Anterior cingulate cortex (tissue), 58 donors: ENCODE measurements at places on chromosomes 6 and 20.

- DNase-seq = no peak
Measured at GRCh38 chr6:35629876-35630378, 58.8 kb downstream of the FKBP5 start.

DNA sequence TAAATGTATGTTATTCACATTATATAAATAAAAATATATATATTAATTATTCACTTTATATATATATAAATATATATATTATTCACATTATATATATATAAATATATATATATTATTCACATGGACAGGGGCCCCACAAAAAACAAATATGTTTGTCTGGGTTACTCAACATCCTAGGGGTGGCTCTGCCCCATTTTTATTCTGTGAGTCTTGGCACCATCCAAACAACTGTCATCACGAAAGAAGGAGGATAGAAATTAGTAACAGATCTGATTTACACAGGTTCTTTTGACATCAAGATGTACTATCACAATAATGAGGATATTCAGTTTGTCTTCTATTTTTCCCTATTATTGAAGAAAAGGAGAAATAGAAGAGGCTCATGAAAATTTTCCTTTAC lies 187.3 kb downstream of the GPX5 start:
- no peak for DNase-seq

- DNase-seq = no peak
Measured at GRCh38 chr20:57907131-57908000, 197.6 kb upstream of the PMEPA1 start.

DNA sequence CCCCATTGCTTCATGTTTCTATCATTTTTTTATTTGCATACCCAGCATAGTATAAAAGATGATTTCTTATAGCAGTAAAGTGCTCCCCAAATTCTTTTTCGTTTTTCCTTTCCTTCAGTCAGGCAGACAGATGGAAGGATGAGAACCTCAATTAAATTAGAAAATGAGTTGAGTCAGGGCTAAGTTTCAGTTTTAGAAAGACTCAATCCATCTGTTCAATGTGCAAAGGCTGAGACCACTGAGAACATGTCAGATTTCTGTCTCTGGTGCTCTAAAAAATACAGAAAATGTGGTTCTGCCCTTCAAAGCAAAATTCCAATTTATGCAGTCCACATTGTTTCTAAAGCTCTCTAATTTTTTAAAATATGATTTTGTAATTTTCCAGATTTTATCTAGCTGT lies 257.6 kb upstream of the HS3ST5 start:
- no peak for DNase-seq

DNA sequence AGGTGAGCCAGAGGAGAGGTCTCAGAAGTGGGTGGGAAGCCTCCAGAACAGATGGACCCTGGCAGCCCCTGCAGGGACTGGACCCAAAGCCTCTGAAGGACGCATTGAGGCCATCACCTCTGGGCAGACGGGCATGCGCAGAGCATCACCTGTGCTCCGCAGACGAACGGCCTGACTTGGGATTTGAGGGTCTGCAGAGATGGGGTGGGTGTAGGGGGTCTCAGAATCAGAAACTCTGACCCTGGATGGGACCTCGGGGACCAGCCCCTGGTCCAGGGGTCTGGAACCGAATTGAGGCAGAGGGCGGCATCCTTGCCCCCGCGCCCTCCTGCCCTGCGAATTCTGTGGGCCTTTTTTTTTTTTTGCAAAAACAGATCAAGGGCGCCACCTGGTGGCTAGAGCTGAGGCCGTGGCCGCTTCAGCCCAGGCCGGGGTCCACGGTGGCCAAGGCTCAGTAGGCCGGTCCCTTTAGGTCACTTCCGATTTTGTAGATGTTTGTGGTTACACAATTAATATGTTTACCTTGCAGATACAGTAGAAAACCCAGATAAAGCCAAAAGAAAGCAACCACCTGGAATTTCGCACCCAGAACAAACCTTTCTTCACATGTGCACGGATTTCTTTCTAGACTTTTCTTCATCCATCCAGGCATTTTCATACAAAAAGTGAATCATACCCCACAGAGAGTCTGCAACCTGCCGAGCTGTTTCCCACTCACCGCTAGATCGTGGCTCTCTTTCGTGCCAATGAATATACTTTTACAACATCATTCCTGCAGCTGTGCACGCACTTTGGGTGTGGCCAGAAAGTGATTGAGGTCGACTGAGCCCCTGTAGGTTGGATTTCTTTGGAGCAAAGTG lies 25.9 kb downstream of the ZBP1 start:
- peak; percentile 11 for DNase-seq

GRCh38 chr20:42530855-42531448 lies 658.8 kb downstream of the PTPRT start:
- no peak for DNase-seq

- DNase-seq = no peak
Measured at GRCh38 chr6:133699741-133700385, 189.1 kb upstream of the TCF21 start.

DNA sequence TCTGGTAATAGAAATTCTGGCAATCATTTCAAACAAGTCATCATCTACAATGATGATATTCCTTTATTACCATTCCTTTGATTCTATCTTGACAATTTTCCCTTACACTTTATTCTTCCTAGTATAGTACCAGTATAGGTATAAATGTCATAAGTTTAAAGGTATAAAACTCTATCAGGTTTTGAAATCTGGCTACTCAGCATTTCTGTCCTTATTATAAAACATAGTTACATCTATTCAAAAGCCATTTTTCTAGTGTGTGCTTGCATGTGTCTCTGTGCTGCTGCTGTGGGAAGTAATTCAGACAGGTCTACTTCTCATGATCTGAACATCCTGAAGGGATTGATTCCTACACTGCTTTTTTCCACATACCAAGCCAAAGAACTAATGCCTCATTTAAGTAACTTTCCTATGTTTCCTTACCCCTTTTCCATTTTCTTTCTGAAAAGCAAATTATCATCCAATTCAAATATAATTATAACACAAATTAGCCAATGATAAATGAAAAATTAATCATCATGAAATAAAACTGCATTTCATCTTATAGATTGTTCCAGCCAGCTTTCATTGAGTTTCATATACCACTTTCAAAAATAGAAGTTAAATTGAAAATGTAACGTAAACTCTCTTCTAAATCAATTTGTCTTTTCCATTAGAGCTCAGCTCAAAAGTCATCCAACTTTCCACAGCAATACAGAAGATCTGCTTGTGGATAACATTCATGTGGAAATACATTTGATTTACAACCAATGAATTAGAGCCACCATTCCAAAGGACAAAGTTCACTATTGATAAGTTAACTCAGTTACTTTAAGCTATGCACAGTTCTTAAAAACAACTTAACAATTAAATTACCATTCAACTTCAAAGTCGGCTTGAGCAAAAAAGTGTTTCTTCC lies 35.9 kb downstream of the COL12A1 start:
- DNase-seq = no peak

DNA sequence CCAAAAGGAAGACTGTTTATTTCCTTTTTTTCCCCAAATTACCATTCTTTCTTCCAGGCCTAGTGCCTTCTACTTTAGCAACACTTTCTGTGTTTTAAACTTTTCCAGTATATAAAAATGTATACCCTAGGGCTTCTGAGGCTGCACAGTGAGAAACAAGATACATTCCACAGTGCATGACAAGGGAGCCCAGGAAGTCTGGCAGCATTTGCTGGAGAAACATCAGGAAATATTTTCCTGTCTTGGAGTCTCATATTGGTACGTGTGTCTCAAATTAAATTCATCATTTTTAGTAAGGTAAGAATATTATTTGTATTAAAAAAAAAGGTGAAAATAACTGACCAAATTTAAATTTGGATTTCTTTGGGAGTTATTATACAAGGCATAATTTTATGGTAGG lies 662.6 kb downstream of the RFPL4B start:
- no peak for DNase-seq

GRCh38 chr20:49505518-49505917 lies 23.1 kb upstream of the KCNB1 start:
- DNase-seq = peak; percentile 80

DNA sequence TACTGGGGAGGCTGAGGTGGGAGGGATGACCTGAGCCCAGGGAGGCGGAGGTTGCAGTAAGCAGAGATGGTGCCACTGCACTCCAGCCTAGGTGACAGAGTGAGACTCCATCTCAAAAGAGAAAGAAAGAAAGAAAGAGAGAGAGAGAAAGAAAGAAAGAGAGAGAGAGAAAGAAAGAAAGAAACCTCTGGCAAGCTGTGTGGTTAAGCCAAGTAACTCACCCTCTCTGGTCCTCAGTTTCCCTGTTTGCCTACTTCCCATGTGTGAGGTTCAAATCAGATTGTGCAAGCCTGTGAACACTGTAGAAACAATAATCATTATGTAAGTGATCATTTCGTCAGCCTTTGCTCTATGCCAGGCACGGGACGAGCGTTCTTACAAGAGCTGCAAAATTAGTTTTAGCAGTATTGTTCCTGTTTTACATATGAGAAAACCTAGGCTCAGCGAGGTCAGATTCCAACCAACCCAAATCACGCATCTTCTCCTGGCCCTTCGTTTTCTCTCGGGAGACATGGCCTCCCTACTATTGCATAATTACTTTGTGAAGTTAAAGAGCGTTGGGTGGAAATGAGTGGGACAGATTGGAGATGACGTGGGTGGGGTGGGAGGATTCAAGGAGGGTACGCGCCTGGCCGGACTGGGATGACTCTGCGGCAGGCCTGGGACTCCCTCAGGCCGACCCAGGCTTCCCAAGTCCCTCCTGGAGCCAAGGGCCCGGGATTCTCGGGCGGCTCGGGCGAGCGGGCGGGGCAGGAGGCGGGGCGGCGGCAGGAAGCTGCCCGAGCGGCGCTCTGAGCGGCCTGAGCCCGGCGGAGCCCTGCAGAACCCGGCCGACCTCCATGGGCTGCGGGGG lies at the start of gene SNX21:
SNX21 (plus strand) TSS at position 770 of the 853 bp plus-strand sequence. CDS start 121 bp downstream, outside the sequence.
- peak; percentile 65 for DNase-seq

DNA sequence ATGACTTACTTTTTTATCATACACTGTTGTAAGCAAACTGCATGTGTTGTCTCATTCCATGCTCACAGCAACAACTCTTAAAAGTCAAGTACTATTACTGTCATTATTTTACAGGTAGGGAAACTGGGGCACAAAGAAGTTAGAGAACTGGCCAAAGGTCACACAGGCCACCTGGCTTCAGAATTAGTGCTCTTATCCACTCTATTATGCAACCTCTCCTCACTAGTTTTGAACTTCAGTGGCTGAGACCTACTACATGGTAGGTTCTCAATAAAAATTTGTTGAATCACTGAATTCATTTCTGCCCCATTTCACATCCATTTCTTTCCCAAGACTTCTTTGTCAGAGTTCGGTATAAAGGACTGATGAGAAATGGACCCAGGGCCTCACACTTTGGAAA lies 2.3 kb upstream of the BTN3A3 start:
- no peak for DNase-seq

DNA sequence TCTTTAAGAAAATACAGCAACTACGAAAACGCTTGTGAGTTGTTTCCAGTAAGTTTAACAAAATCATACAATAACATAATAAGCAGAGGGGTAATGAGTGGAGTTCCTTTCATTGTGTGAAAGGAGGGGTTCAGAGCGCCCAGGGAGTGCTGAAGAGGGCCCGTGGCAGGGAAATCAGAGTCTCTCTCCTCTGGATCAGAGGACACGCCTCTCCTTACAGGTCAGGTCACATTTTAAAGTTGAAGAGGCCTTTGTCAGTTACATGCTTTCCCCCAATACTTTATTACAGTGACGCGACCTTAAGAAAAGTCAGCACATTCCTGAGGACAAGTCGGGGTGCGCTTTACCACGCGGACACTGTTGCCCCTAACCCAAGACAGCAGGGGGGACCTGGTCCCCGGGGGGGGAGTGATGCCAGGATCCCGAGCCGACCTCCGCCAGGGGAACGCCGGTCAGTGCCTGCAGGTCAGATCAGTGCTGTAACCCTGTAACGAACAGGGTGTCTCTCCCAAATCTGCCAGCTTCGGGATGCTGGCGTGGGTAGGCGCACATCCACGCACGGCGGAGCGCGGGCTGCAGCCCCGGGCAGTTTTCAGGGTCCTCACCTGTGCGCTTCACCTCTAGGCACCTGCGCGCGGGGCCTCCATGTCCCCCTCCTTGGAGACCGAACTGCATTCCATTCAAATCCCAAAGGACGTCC lies 848 bp downstream of the DACT2 start:
- DNase-seq = no peak

DNA sequence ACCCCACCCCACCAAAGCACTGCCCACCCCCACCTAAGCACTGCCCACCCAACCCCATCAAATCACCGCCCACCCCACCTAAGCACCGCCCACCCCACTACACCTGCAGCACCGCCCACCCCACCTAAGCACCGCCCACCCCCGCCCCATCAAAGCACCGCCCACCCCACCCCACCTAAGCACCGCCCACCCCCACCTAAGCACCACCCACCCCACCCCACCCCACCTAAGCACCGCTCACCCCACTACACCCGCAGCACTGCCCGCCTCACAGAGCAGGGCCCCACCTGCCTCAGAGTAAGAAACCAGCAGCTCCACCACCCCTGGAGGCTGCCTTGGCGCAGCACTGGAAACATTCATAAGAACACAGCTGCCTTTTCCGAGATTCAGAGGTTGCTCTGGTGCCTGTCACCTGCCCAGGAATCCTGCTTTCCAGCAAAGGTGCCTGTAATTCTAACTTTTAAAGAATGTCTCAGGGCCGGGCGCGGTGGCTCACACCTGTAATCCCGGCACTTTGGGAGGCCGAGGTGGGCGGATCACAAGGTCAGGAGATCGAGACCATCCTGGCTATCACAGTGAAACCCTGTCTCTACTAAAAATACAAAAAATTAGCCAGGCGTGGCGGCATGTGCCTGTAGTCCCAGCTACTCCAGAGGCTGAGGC lies 148.2 kb downstream of the BMP7 start:
- no peak for DNase-seq

DNA sequence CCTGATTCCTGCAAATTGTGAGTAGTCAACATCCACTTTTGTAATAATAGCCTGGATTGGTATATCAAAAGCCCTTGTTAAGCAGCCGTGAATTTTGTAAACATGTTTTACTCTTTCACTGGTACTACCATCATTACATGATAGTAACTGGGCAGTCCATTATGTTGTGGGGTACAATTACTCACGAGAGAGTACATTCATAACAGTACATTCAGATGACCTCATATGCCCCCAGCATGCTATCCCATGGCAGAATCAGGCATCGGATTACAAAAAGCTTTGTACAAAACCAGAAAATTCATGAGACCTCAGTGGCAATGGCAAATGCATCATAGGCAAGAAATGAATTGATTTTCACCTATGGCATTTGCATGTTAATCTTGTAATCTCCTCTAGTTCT lies 166.2 kb downstream of the EPM2A start:
- DNase-seq = no peak

DNA sequence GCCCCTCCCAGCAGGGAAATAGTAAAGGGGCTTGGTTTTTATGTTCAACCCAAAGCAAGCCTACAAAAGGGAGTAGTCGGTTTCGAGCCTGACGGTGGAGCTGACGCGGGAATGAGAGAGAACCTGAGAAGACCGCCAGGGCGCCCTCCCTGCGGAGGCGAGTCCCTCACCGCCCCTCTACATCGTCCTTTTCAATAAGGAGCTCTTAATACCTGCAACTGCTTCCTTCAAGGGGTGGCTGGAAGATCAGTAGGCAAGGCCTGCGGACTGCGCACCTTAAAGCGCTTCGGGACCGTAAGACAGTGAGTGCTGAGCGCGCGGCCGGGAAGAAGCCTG lies 709 bp upstream of the ZNF76 start:
- no peak for DNase-seq

- DNase-seq = no peak
Measured at GRCh38 chr20:48736231-48736630, 91.6 kb downstream of the PREX1 start.
